ENCODE measurements at places on chromosomes 7 and 10.

DNA sequence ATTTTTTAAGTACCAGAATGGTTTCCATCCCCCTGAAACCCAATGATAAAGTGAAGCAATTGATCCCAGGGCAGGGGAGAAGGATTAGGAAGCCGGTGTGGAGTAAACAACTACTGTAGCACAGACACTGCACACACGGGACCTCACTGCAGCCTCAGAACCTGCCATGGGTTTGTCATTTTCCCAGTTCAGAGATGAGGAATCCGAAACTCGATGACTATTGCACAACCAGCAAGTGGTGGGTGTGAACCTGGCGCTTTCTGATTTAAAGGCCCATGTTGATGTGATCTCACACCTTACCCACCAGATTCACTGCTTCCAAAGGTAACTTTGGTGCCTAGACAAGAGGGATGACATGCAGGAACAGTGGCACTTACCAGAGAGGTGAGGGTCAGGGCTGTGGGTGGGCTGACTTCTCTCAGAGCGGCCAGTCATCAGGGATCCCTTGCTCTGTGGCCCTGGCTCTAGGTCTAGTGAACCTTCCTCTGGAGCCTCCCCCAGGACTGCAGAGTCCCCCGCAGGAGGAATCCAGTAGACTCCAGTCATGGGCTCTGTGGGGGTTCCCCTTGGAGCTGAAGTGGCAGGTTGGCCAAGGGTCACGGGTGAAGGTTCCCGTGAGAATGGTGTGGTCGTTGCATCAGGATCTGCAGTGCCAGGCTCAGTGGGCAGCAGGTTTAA lies 62.8 kb downstream of the PKD1L1 start:
- no peak for DNase-seq

GRCh38 chr7:47762746-47763062 lies 180.8 kb upstream of the TNS3 start:
- no peak for DNase-seq

DNA sequence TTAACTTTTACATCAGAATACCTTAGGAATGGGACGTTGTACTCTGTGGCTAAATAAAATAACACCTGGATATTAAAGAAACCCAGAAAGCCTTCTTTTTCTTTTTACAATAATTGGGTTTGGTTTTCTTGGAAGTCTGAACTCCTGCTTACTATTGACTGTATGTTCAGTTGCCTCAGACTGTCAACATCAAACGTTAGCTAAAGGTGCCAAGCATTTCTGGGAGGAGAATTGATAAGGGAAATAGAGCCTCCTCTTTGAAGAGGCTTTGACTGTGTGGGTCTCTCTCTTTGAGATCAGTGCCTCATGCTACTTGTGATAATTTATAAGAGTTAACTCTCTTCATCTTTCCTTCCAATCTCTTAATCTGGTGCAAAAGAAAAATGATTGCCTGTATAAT lies 224.7 kb upstream of the BMPER start:
- no peak for DNase-seq

DNA sequence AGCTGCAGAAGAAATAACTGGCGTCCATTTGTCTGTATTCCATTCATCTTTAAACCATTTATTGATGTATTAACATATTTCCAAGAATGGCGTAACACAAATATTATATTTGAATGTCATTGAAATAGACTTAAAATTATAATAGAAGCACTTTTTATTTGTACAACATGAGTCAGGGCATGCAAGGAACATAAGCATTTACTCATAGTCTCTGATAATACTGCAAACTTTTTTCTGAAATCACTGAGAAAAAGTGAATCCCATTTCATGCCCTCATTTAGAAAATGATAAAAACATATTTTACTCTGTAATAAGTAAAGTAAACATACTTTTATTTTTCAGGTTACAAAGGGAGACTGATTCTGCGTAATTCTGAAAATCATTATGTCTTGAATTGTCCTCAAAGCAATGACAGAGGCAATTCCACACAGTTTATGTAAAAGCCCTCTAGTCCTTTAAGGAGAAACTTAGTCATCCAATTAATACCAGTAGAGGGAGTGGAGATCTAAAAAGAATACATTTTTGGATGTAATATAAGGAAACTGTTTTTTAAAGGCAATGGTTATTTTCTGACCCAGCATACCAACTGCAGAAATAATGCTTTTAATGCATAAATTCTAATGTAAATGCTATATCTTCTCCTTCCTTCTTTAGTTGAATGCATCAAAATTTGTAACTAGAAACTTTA lies 58.1 kb downstream of the AGMO start:
- DNase-seq = no peak

DNA sequence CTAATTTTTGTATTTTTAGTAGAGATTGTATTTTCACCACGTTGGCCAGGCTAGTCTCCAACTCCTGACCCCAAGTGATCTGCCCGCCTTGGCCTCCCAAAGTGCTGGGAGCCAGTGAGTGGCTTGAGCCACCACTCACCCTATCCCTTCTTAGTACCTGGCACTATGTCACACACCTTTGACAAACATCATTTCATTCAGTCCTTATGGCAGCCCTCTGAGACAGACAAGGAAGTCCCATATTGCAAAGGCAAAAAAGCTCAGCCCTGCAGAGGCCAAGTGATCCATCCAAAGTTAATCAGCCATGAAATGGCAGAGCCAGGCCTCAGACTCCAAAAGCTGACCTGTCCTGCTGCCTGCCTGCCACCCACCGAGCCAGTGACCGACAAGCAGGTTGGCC lies 39.9 kb upstream of the ECHDC3 start:
- no peak for DNase-seq

DNA sequence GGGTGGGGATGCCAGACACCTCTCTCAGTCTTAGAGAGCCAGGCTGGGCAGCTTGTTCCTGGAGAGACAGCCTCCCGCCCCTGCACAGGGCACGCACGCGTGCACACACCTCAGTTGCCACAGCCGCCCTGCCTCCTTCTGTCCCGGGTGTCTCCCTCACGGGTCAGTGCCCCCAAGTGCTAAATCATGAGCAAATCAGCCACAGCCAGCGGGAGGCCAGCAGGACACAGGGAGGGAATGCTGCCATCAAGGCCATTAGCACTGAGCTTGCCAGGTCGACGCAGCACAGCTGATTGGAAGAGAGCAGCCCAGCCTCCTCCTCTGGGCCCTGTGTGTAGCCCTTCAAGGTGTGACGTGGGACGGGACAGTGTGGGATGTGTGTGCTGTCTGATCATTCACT lies 130.4 kb downstream of the CDH23 start:
- no peak for DNase-seq

GRCh38 chr7:140229101-140229525 lies 52.3 kb upstream of the KDM7A start:
- no peak for DNase-seq

DNA sequence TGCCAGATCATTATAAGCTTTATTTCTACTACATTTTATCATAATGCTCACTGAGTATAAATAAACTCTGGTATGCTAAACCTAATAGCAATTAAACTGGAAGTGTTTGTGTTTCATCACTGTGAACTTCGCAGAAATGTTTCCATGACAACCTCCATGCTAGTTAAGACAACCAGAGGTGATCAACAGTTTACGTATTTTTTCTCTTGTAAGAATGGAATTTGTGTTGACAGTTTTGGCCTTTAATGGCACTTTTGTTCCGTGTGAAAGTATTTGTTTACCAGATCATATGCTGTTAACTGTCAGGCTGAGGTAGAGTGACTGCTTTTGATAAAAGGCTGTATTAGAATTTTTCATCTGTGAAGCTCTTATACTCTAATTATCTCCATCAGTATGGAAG lies 212.1 kb upstream of the PPP1R3A start:
- DNase-seq = no peak

- DNase-seq = no peak
Observed at GRCh38 chr10:70634011-70634410, 31.5 kb upstream of the PRF1 start.

GRCh38 chr7:5501465-5501864 lies 77.8 kb upstream of the TNRC18 start:
- DNase-seq = no peak
